ENCODE measurements at places on chromosomes 13 and 19.

- no peak for DNase-seq
Observed at GRCh38 chr13:39455521-39456175, 147.3 kb downstream of the LHFPL6 start.

DNA sequence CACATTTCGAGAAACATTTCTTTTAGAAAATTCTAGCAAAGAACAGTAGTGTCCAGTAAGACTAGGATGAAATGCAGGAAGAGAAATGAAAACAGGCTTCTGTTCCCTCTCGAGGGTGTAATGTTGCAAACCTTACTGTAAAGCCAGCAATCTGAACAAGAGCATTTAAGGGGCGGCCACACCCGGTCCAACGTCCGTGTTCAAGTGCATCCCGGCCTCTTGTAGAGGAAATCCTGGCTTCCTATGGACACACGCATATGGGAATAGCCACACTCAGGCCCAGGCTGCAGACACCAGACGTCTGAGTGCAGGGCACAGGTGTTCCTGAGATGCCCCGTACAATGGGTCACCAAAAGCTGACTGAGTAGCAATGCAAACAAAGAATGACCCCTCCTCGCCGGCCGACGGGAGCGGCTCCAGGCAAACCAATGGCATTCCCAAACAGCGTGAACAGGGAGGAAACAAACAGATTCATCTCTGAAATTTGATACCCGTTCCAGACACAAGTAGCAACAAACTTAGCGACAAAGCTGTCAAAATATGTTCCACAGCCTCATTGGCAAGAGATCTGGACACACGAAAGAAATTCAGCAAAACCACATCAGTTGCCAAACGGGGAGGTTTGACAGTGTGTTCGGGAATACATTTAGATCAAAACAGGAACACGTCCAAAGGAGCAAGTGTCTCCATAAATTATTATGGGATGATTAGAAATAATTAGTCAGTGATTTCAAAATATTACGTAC lies 278.6 kb upstream of the TSHZ3 start:
- no peak for DNase-seq

- no peak for DNase-seq
Observed at GRCh38 chr13:27432611-27433210, 8.3 kb downstream of the GTF3A start.

- DNase-seq, result no peak
Observed at GRCh38 chr13:23960566-23961156, 63.4 kb upstream of the C1QTNF9B start.

GRCh38 chr13:99356012-99356261 lies 48.7 kb upstream of the GPR183 start:
- DNase-seq, result no peak

DNA sequence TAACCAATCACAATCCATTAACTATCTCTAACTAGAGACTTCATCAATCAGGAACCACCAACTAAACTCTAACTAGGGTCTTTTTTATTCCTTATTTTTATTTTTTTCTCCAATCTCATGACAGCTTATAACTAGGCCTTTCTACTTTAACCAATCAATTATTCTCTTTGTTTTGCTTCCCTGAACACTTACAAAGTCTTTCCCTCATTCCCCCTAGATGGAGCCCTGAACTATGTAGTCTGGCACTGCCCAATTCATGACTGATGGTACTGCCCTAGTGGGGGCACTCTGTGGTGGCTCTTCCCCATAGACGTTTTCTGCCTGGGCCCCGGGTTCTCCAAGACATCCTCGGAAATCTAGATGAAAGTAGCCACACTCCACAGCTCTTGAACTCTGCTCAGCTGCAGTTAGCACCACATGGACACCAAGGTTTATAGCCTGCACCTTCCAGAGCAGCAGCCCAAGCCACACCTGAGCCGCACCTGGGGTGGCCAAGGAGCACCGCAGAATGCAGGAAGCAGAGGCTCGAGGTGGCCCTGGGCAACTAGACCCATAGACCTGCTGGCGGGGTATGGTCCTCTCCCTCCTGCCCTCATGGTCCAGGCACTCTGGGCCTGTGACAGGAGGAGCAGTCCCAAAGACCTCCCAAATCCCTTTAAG lies 6.6 kb downstream of the ATP7B start:
- DNase-seq, result no peak

DNA sequence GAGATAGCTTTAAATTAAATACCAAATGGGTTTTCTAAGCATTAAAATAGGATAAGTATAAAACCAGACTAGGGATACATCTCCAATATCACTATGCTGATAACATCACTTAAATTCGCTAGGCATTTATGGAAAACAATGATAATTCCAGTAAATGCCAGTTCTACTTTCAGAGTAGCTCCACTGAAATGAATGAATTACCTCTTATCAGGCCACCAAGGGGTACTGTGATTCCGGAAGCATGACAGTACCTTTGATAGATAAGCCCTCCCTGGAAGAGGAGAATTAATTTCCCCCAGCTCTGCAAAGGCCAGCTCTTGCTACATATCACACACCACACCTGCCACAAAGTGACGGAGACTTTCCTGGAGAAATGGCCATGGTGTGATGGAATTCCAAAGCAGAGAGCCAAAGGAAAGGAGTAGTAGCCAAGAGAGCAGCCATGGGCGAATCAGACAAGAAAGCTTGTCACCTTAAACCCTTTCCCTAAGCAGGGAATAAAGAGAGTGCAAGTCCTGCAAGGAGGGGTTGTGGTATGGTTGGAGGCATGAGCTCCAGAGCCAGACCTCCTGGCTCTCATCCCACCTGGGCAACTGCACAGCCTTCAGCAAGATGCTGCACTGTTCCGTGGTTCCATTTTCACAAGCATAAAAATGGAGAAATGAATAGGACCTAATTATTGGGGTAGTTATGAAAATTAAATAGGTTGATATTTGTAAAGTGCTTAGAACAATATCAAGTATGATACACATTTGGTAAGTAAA lies 423.1 kb downstream of the FGF14 start:
- no peak for DNase-seq
